ENCODE measurements at places on chromosomes 6 and 20. TPM values are rescaled to one million over a fixed set of nuclear protein-coding genes. Genes with fewer than 3 reads are reported as not detected.

DNA sequence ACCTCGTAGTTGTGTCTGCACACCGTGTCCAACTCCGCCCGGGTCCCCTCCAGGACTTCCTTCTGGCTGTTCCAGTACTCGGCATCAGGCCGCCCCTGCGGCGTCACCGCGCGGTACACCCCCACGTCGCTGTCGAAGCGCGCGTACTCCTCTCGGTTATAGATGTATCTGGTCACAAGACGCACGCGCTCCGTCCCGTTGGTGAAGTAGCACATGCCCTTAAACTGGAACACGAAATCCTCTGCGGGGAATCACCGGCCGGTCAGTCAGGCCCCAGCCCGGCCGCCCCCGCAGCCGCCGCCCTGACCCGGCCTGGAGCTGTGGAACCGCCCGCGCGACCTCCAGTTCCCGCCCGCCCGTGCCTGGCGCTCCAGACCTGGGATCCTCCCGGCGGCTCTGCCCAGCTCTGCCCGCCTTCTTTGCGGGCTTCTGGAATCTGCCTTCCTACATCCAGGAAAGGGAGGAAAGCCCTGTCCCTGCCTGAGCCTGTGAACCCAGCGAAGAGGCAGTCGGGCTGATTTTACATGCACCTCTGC is 1.6 kb downstream of the HLA-DQB1 start:
- no peaks in the 10 kb centered on the region for H3K4me1 ChIP-seq
- no peak overlapping the region for H3K4me3 ChIP-seq
- DNase-seq, result no peak
- H3K27me3 ChIP-seq, result no peaks in the 10 kb centered on the region
- H3K36me3 ChIP-seq, result no peaks in the 10 kb centered on the region

DNA sequence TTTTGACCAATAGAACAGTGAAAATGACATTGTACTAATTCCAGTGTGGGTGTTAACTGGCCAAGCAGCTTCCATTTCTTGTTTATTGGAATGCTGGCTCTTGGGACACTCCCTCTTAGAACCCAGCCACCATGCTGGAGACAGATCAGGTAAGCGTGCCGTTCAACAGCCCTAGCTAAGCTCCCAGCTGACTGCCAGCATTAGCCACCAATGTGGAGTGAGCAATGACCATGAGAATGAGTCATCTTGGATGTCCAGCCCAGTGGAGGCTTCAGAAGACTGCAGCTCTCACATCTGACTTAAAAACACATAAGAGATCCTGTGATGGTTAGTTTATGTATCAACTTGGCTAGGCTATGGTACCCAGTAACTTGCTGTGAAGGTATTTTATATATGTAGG is 3.0 kb upstream of the LINC00237 start:
- no peaks in the 10 kb centered on the region for H3K27me3 ChIP-seq
- no peak overlapping the region for H3K4me3 ChIP-seq
- no peak overlapping the region for H3K27ac ChIP-seq
- no peak for DNase-seq
- no peaks in the 10 kb centered on the region for H3K36me3 ChIP-seq
- no peaks in the 10 kb centered on the region for H3K4me1 ChIP-seq

LAMA2 gene
- 0.02 TPM for total RNA-seq

- no peaks in the 10 kb centered on the region for H3K27me3 ChIP-seq
- H3K4me3 ChIP-seq, result no peak overlapping the region
- peak; percentile 29 for DNase-seq
- 0 out of 2 replicates have a peak, but pooled peaks cover 7% of the 10 kb centered on the region for H3K4me1 ChIP-seq
Observed at GRCh38 chr6:109695468-109695867, 4.4 kb downstream of the FIG4 start.

ARMH2 gene
- total RNA-seq, result not detected

- H3K36me3 ChIP-seq, result no peaks in the 10 kb centered on the region
- no peak overlapping the region for H3K27ac ChIP-seq
- H3K4me3 ChIP-seq, result no peak overlapping the region
- no peak for DNase-seq
- H3K27me3 ChIP-seq, result no peaks in the 10 kb centered on the region
Observed at GRCh38 chr6:34025112-34025807, 120.6 kb downstream of the GRM4 start.

DNA sequence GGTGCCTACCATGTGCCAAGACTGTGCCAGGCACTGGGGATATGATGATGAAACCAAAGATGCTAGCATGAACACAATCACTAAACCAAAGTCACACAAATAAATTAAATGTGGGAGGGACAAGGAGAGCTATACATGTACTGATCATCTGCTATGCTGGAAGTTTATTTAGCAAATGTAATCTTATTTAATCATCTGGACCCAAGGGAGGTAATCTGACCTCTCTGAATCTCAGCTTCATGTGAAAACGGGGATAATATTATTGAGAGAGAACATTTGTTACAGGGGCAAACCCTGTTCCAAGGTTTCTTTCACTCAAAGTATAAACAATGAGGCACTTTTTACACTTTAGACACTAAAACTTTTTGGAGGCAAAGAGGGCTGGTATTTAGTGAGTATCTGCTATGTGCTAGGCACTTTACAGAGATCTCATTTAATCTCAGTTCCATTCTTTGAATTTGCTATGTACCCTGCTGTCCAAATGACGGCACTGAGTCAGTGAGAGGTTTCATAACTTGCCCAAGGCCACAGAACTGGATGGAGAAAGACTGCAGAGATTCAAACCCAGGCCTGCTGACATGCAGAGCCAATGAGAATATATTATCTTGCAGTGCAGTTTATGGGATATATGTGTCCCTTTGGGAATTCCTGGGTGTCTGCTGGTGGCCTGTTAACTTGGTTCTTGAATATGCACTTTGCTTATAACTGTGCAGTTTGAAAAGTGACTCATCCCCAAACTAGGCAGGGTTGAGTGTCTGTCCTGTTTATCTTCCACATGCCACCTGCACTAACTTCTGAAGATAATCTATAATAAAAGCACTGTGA is 3.3 kb upstream of the ASXL1 start:
- no peaks in the 10 kb centered on the region for H3K36me3 ChIP-seq
- peaks cover 30% of the 10 kb centered on the region for H3K4me1 ChIP-seq
- peak; percentile 55 for DNase-seq
- H3K27me3 ChIP-seq, result no peaks in the 10 kb centered on the region
- no peak overlapping the region for H3K4me3 ChIP-seq

DNA sequence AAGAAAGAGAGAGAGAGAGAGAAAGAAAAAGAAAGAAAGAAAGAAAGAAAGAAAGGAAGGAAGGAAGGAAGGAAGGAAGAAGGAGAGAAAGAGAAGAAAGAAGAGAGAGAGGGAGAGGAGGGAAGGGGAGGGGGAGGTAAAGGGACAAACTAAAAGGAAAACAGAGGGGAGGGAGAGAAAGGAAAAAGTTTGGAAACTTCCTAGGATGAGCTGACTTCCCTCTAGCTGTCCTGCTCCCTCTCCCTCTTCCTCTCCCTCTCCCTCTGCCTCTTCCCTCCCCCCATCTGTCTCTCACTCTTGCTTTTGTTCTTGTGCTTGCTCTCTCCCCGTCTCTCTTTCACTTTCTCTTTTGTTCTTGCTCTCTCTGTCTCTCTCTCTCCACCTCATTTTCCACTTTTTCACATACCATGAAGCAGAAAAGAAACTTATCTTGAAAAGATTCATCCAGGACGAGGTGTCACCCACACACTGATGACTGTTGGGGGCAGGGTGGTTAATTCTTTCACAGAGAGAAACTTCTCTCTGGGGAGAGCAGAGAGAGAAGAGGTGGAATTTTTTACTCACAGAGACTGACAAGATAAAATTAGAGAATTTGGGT is 56.4 kb upstream of the DUSP22 start:
- H3K27me3 ChIP-seq, result no peaks in the 10 kb centered on the region
- no peak for DNase-seq
- H3K4me3 ChIP-seq, result no peak overlapping the region

DNA sequence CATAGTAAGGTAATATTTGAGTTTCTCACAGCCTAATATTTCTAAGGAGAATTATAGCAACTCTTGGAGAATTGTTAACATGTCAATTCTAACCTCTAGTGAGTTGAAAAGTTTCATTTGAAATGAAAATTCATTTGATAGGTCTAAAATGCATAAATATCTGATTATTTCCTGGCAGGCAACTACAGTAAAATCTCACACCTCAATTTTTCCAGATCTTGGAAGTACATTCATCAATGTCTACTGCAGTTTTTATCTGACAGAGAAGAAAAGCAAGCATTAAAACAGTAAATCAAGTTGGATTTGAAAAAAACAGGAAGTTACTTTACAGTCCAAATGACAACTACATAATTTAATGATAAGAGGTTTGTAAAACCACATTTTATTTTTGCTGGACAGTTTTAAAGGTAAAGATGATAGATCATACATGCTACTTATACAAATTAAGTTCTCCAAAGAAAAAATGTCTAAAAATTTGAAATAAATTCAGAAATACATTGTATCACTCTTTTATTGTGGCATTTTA is 631.3 kb downstream of the EYS start:
- no peaks in the 10 kb centered on the region for H3K27me3 ChIP-seq
- no peak for DNase-seq
- no peaks in the 10 kb centered on the region for H3K4me1 ChIP-seq
- H3K27ac ChIP-seq, result no peak overlapping the region
- no peaks in the 10 kb centered on the region for H3K36me3 ChIP-seq

GRCh38 chr6:107103082-107103481 is 12.2 kb downstream of the BEND3 start:
- H3K4me1 ChIP-seq, result no peaks in the 10 kb centered on the region
- H3K27me3 ChIP-seq, result no peaks in the 10 kb centered on the region
- H3K27ac ChIP-seq, result peak overlapping the region; percentile 45
